ENCODE measurements at places on chromosomes 13 and 19.

- DNase-seq = no peak
Observed at GRCh38 chr13:45393941-45394570, 24.1 kb downstream of the SLC25A30 start.

DNA sequence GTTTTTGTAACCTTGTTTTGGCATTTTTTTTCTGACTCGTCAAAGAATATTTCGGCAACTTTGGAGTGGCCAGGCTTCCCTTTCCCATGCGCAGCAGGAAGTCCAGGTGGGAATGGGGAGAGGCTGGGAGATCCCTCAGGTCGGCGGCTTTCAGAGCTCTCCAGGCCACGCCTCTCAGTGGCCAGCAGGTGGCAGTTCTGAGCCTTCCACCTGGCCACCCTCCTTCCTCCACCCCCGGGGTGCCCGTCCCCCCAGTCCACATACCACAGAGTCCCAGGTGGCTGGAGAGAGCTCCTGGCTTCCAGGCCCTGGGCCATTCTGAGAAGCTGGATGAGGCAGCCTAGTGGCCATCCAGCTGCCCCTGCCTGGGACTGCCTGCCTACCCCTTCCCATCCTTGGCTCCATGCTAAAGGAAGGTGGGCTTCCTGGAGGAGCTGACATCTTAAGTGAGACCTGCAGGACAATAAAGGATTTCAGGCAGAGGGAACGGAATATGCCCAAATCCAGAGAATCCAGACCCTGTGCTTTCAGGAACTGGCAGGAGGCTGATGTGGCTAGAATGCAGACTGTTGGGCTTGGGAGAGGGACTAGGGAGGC, 46.3 kb downstream of the CCNE1 start:
- DNase-seq = no peak

DNA sequence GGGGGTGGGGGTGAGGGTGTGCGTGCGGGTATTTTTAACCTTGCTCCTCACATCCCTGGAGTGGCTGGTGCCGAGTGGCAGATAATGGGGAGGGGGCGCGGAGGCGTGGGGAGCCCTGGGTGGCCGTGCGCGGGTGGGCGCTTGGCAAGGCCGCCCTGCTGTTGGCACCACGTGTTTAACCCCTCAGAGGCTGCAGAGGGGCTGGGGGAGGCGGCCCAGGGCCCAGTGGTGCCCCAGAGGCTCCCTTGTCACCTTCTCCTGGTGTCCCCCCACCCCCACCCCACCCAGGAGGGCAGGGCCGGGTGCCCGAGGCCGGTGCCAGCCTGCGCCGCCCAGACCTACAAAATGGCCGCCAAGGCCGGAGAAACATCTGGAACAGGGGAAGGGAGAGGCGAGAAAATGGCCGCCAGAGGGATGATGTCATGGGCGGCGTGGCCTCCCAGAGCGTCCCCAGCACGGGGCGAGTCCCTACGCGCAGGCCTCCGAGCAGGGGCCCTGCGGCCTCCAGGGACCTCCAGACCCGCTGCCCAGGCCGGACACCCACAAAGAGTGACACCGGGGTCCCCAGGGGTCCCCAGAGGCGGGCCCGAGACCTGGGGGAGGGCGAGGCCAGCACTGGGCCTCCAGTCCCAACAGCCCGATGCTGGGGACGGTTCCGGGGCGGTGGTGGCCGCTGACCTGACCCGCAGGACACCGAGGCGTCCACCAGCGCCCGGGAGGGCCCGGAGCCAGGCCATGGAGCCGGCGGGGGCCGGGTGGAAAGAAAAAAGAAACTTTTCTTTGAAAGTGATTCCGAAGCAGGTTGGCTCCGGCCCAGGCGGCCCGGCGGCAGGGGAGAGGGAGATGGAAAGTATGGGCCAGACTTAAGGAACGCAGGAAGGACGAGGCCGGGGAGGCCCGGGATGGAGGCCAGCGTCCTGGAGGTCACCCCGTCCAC, 38.2 kb downstream of the NFIC start:
- DNase-seq = no peak

- DNase-seq = no peak
Observed at GRCh38 chr19:15673176-15673654, 328 bp downstream of the CYP4F12 start.

DNA sequence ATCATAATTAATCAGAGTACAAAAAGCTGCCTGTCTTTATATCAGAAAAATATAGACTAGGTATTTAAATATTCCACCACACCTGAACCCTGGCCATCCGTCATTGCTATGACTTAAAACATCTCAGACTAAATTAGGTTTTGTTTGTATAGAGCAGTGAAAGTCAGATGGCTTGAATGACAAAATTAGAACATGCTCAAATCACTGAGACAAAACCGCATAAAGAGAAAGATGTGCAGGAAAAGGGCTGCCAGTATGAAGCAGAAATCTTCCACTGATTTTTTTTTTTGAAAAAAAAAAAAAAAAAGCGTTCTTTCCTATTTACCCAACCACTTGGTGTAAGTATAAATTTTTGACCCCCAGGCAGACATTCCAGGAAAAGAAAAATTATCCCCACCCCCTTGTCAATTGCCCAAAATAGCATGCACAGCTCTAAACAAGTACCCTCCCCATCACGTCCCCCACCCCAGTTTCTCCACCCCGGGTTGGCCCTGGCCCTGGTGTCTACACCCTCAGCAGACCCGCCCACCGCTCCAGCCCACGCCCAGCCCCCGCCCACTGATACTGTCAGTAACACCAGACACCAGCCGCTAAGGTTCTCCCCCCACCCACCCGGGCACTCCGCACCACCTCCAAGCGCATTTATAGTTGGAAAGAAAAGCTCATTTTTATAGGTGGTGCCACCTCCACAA, 118.6 kb downstream of the URI1 start:
- DNase-seq = no peak

DNA sequence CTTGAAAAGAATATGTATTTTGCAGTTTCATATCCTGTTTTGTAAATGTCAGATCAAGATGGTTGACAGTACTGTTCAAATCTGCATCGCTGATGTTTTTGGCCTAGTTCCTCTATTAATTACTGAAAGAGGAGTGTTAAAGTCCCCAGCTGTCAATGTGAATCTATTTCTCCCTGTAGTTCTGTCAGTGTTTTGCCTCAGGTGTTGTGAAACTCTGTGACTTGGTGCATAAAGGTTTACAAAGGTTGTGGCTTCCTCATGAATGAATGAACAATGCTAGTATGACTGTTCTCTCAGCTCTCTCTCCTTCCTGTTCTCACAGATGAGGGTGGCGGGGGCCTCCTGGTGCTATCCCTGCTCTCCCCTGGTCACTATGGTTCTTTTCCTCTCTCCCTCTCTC, 142.4 kb downstream of the MYCBP2 start:
- no peak for DNase-seq

DNA sequence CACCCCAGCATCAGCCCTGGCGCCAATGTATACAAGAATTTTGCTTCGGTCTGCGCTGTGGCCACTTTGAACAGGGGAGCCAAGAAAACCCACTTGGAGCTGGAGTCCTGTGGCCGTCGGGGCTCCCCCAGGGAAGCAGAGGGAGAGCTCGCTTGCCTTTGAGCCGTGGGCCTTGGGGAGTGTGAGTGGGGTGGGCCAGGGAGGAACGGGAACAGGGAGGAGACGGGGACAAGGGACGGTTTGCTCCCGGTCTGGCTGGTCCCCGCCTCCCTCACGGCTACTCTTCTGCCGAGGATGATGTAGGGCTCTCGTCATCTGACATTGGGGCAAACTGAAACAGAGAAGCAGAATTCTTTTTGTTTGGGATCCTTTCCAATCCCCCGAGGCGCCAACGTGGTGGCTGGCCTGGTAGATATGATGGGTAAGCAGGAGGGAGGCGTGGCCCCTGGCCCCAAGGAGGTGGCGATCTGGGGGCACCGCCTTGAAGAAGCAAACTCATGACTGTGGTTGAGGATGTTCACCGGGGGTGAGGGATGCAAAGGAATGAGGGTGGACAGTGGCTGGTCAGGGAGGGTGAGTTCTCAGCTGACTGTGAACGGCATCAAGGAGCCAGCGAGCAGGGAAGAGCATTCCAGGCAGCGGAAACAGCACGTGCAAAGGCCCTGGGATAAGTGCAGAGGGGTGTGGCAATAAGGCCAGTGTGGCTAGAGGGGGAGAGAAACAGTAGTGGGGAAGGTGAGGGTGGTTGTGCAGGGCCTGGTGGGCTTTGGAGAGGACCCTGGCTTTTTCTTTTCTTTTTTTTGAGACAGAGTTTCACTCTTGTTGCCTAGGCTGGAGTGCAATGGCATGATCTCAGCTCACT, 10.9 kb upstream of the SPC24 start:
- DNase-seq = peak; percentile 39

GRCh38 chr13:59861676-59862075, 302.1 kb downstream of the DIAPH3 start:
- no peak for DNase-seq

GRCh38 chr13:53238261-53238660, 209.6 kb downstream of the OLFM4 start:
- no peak for DNase-seq

DNA sequence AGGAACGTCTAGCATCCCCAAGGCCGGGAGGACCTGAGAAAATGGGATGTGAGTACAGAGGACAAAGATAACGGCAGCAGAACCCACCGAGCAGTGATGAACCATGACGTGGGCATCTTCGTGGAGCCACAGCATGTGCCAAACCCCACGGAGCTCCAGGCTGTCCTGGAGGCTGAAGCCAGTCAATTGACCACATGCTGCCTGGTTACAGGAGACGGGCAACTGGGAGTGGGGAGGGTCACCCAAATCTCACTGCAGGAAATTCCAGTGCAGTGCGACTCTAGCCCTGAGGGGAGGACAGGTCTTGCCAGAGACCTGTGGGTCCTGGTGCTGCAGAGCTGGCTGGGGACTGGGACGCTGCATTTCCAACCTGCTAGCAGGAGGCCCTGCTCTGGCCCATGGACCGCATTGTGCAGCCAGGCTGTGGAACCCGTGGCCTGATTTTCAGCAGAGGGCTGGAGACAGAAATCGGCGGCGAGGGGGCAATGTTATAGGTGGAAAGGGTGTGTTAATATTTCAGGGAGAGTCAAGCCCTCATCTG, 3.2 kb upstream of the GRTP1 start:
- DNase-seq = no peak

DNA sequence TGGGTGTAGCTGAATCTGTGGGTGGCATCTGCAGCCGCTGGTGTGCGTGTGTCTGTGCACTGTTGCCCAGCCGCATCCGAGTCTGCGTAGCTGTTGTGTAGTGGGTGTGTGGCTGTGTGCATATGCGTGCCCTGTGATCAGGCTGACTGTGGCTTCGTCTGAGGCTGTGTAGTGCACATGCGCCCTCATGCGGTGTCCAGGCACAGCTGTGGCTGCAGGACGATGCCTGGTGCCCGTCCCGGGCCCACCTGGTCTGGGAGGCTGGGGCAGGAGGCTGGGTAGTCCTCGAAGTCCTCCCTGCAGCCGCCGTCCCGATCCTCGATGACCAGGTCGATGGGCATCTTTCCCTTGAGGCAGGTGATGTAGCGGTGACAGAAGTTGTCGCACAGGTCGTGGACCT, 4.9 kb downstream of the MEIS3 start:
- no peak for DNase-seq

DNA sequence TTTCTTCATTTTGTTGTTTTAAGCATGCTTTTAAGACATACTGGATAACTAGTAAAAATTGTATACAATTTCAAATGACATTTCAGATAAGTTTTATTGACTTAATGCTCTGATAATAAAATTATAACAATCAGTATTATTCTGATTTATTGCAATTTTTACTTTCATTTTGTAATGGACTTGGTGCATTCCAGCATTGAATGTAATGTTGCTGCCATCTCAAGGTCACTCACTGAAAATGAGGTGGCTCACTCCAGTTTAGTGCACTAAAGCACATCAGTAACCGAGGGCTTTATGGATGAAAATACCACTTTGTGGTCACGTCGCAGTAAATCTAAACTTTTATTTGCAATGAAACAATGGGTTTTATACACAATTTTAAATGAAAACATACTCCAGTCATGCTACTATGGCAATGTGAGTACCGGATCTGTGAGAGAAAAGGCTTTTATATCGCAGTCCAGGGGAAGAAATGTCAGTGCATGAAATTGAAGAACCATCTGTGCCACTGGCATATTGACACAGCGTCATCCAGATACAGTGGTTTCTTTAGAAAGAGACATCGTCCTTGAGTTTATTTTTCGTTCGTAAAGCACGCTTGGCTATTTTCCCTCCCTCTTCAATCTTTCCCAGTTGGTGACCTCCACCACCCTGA, 20.7 kb upstream of the ZNF507 start:
- no peak for DNase-seq

DNA sequence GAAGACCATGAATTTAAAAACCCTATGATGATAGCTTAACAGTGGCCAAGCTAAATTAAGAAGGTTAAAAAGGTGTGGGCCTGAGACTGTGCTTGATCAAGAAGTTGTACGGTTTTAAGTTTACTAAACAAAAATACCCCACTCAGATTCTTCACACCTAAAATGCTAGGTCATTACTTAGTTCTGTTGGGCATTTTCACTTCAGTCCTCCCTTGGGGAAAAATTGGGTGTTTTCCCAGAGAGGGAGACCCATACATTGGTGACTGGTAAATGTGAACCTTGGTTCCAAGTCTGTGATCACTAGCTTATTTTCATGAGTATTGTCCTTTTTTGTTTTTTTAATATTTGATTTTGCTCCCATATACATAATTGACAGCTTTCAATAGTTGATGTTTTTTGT, 44.4 kb downstream of the MTUS2 start:
- no peak for DNase-seq

DNA sequence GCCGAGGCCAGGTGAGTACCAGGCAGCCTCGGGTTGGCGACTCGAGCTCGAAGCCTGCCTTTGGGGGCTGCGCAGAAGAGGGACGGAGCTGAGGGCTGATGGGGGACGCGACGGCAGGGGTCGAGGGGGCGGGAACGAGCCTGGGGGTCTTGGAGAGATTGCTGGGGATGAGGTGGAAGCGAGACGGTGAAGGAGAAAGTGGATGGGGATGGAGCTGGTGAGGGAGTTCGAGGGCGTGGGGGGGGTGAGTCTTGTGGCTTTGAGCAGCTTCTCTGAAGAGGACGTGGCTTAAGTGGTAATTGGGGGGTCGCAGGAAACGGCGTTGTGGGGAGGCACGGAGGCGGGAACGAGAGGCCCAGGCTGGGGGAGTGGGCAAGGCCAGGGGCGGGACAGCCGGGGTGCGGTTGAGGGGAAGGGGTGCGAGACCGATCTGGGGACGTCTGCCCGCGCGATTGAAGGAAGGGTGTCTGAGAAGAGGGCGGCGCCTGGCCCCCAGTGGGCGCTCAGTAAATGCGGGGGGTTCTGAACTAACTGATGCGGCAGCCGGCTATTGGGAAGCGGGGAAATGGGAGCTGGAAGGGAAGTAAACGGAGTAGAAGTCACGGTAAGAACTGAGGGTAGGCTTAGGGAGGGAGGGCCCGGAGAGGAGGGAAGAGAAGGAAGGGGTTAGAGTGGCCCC, 426 bp downstream of the MYO9B start:
- DNase-seq = no peak

DNA sequence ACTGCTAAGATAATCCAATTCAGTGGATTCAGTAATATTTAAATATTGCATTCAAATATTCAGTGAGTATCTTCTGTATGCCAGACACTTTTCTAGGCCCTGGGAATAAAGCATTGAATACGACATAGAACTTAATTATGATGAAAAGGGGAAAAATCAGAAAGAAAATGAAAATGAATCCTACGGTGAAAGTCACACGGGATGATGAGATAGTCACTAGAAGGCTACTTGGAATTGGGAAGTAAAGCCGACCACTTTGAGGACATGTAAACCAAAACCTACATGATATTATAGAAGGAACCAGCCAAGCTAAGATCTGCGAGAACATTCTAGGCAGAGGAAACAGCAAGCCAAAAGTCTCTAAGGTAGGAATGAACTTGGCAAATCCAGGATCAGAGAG, 10.1 kb downstream of the DPY19L3 start:
- DNase-seq = no peak

GRCh38 chr13:50838031-50838430, 5.5 kb downstream of the DLEU7 start:
- DNase-seq = no peak
